ENCODE measurements at places on chromosomes 11 and 22.

- DNase-seq = no peak
Observed at GRCh38 chr11:93738647-93739081, 2.6 kb downstream of the TAF1D start.

GRCh38 chr11:76074148-76075095 lies 131.9 kb downstream of the WNT11 start:
- DNase-seq = peak; percentile 41

- no peak for DNase-seq
Observed at GRCh38 chr11:13030857-13031256, 21.7 kb downstream of the RASSF10 start.

DNA sequence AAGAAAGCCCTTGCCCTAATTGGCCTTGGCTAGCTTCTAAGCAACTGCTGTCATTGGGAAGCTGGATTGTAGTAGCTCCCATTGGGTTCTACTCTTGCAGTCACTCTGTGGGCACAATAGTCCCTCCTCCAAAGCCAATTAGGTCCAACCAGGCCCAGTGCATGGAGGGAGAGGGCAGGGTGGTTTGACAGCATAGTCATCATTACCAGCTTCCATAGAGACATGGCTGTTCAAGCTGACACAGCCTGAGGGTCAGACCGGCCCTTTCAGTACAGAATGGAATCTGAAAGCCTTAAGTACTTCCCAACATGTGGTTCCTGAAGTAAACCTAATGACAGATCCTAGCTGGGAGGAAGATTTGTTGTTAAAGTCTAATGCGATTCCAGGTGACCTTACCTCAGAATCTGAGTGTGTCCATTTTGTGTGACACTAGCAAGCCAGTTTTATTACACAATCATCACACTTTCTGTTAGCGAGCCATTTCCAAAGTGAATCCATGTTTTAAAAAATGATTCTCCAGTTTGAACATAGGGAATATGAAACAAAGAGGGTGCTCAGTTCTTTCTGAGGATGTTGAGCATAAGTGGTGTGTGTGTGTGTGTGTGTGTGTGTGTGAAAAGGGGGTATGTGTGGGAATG lies 6.9 kb downstream of the PLET1 start:
- no peak for DNase-seq

DNA sequence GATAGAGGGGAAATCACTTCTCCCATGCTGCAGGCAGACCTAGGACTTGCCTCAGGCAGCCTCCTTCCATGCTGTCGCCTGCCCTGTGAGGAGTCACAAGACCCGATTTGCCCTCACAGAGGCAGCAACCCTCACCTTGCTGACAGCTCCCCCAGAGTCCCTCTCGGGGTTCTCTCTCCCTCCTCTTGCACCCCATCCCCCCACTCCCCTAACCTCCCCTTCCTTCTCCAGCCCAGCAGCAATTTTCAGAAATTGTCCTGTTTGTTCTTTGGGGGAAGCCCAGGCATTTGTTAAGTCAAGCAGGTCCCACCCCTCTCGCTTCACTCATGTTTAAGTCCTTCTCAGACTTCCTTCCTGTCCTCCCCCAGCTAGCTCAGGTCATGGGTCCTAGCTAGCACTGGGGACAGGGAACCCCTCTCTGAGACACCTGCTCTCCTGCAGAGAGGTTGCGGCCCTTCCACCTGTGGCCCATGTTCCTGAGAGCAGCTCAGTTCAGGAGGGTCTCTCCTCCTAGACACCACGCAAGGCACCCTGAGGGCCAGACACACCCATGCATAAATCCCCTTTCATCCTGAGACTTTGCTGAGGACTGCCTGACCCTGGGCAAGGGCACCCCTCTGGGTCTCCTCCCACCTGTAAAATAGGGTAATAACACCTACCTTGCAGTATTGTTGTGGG lies 6.3 kb upstream of the FXYD2 start:
- no peak for DNase-seq

GRCh38 chr11:96272529-96273222 lies 70.3 kb downstream of the MAML2 start:
- no peak for DNase-seq
